ENCODE measurements at places on chromosomes 4 and X.
A peak's percentile ranks its signal among the peaks of the same experiment; 100 is the strongest.

DNA sequence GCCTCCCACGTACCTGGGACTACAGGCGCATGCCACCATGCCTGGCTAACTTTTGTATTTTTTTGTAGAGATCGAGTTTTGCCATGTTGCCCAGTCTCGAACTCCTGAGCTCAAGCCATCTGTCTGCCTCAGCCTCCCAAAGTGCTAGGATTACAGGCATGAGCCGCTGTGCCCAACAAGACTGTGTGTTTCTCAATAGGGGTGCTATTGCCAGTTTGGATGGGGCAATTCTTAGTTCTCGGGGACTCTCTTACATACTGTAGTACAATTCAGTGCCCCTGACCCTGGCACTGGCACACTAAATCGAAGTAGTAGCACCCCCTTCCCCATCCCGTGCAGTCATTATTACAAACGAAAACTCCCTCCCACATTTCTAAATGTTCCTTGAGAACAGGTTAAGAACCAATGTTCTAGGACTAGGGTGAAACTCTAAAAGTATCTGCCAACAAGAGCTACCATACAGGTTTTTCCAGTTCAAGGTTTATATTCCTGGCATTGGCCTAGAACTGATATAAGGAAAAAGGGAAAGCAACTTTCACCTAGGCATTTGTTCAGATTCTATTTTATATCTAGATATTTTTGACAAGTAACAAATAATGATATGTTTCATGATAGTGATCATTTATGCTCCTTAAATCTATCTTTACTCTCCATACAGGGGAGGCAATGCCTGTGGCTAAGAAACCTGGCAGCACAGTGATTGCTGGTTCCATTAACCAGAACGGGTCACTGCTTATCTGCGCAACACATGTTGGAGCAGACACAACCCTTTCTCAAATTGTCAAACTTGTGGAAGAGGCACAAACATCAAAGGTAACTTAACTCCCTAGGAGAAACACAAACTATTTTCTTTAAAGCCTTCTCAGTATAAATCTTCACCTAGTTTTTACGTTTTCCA is 50.4 kb upstream of the PGAM4 start:
- no peak overlapping the region for H3K27ac ChIP-seq
- H3K27me3 ChIP-seq = no peaks in the 10 kb centered on the region
- DNase-seq = no peak
- H3K36me3 ChIP-seq = peaks cover 6% of the 10 kb centered on the region

GRCh38 chrX:95995583-95995982 is 689.1 kb upstream of the DIAPH2 start:
- no peak for DNase-seq
- no peaks in the 10 kb centered on the region for H3K4me1 ChIP-seq
- no peak overlapping the region for H3K27ac ChIP-seq
- H3K4me3 ChIP-seq = no peak overlapping the region
- H3K36me3 ChIP-seq = peaks cover 2% of the 10 kb centered on the region

DNA sequence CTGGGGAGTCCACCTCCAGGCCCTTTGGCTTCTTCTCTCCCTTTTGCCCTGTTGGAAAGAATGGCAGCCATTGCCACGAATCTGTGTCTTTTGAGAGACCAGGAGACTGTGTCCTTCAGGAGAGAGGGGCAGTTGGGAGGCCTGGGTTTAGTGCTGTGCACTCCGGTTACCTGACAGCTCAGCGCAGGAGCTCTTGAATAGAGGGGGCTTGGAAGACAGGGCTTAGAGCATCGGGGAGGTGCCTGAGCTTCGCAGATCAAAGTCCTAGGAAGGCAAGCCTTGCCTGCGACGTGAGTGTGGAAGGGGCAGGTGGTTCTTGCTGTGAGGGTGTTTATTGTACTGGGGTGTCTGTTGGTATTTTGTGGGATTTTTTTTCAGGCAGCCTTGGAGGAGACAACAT is 41.9 kb upstream of the TADA2B start:
- H3K36me3 ChIP-seq = peaks cover 48% of the 10 kb centered on the region
- DNase-seq = no peak
- H3K4me3 ChIP-seq = no peak overlapping the region
- no peak overlapping the region for H3K27ac ChIP-seq
- no peaks in the 10 kb centered on the region for H3K27me3 ChIP-seq

- H3K4me3 ChIP-seq = no peak overlapping the region
- no peak overlapping the region for H3K27ac ChIP-seq
- no peaks in the 10 kb centered on the region for H3K36me3 ChIP-seq
- DNase-seq = no peak
These were observed 217.2 kb upstream of the ARSJ start for GRCh38 chr4:114196606-114197005.

DNA sequence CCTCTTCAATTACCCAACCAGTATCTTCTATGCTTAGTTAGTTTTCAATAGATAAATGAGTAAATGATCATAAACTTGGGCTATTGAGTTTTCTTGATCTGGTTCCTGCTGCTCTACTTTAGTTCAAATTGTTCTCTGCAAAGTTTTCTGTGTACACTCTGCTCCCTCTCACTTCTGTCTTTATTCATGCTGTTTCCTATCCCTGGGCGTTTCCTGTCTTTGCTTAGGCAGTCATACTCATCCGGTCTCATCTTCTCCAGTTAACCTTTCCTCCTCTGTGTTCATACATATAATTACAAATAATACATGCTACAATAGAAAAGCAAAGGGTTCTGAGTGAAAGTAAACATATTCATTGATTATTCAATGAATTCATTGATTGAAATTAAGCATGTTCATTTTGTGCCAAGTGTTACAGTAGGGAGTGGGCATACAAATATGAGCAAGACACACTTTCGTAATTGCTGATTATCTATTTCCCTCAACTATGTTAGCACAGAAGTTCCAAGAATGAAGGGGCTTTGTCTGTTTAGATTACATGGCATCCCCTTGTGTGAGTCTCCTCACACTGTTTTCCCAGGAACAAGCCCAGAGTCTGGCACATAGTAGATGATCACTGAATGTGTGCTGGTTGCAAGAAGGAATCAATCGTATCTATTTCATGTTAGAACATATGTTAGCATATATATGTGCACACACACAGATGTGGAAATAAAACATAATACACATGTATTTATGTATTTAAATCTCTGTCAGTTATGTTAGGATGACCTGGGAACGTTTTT is 1.1 kb downstream of the RAB39B start:
- DNase-seq = no peak
- peak overlapping the region; percentile 50 for H3K4me3 ChIP-seq
- peak overlapping the region; percentile 88 for H3K27ac ChIP-seq
- H3K36me3 ChIP-seq = peaks cover 10% of the 10 kb centered on the region
- H3K4me1 ChIP-seq = peaks cover 11% of the 10 kb centered on the region

DNA sequence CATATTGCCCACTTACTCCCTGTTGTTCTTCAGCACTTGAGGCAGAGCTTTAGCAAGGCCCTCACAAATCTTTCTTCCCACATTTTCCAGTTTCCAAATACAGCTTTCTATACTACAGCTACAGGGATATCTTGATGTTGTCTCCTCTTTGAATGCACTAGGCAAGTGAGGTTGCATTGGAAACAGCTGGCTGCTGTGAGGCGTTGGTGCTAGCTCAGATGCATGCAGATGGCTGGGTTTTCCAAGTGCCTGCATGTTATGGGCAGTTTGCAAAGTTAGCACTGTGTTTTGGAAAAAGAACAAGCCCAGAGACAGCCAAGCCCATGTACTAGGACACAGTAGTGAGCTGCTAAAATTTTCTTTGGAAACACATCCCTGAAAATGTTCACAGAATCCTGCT is 315.1 kb upstream of the RASGEF1B start:
- no peaks in the 10 kb centered on the region for H3K4me1 ChIP-seq
- no peaks in the 10 kb centered on the region for H3K27me3 ChIP-seq

DNA sequence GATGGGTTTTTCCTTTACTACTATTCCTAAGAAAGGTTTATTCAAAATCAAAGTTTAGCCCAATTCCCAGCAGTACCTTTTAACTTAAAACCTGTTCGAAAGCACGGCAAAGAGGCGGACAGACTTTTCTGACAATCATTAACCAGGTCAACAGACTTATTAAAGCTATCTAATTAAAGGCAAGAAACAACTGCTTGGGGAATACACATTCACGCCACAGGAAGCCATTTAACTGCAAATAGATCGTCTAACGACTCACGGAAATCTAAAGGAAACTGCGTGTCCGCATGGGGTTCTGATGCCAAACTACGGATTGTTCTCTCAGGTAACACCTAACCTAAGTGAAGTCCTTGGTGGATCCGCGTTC is 663 bp upstream of the USP53 start:
- H3K4me1 ChIP-seq = peaks cover 27% of the 10 kb centered on the region
- H3K36me3 ChIP-seq = peaks cover 8% of the 10 kb centered on the region
- H3K4me3 ChIP-seq = peak overlapping the region; percentile 94
- H3K27me3 ChIP-seq = no peaks in the 10 kb centered on the region
- no peak for DNase-seq

- no peak for DNase-seq
- no peak overlapping the region for H3K4me3 ChIP-seq
- no peak overlapping the region for H3K27ac ChIP-seq
- peaks cover 2% of the 10 kb centered on the region for H3K36me3 ChIP-seq
- peaks cover 14% of the 10 kb centered on the region for H3K4me1 ChIP-seq
These were observed 16.1 kb downstream of the NIPAL1 start for GRCh38 chr4:48032721-48033120.

DNA sequence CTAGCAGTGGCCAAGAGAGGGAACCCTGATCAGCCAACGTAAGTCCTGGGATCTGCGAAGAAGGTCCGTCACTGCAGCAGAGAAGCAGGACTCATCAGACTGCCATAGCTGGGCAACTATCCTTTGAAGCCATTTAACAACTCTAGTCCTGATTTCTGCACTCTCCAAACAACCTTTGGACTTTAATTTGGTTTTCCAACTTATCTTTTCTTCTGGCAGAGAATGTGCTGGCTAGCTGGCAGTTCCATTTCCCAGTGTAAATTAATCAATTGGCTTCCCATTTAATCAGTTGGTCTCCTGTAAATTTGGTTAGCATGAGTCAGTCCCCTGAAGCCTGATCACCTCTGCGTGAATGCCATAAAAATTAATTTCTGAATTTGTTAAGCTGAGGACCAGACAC is 153.7 kb upstream of the GPR101 start:
- H3K27ac ChIP-seq = no peak overlapping the region
- H3K4me1 ChIP-seq = no peaks in the 10 kb centered on the region
- no peak for DNase-seq

- no peak overlapping the region for H3K27ac ChIP-seq
- H3K4me3 ChIP-seq = no peak overlapping the region
- H3K36me3 ChIP-seq = no peaks in the 10 kb centered on the region
These were observed 37.9 kb upstream of the SEC24B start for GRCh38 chr4:109395694-109396093.

DNA sequence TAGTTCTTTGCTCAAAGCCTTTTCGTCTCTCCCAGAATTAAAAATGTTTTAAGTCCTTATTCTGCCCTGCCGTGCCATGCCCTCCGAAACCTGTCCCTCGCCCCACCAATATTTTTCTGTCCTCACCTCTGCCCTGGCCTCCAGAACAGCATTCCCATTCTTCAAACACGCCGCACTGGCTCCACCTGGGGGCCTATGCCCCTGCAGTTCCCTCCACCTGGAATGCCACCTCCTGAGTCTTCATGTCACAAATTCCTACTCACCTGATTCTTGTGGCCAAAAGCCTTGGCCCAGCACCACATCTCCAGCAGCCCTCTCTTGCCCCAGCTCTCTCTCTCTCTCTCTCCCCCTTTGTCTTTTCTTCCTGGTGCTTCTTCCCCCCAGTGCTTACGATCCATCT is 91.6 kb downstream of the APBB2 start:
- no peak overlapping the region for H3K27ac ChIP-seq
- H3K4me1 ChIP-seq = no peaks in the 10 kb centered on the region
- DNase-seq = no peak

DNA sequence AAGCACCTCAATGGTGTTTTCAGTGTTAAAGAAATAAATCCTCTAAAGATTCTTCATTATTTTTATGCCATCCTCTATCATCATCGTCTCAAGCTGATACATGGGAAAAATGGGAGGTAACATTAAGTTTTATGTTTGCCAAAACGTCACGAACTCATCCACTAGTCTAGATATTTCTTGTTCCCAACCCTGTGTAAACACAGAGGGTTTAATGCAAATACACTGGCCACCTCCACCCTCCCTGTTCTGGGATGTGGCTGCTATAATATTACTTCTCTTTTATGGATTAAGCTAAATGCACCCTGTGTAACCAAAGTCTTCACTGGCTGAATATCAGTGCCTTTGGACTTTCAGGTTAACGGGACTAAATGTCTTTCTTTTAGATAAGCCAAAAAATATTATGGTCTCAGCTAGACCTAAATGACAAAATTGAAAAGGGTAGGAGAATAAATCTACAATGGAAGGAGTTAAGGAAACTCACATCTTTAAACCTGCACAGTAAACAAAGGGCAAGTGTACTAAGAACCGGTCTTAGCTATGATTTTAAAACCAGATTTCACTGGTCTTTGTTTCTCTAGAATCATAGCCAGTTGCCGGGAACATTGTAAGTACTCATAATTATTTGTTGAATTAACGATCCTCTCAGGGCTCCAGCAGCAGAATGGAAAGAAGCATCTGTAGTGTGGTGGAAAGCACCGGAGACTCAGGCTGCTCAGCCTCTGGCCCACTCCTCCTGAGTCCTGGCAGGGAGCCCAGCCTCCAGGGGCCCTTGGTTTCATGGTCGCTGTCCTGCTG is 103.5 kb upstream of the NOCT start:
- DNase-seq = no peak
- no peaks in the 10 kb centered on the region for H3K4me1 ChIP-seq
- H3K36me3 ChIP-seq = no peaks in the 10 kb centered on the region
- H3K27ac ChIP-seq = no peak overlapping the region
- no peak overlapping the region for H3K4me3 ChIP-seq
- H3K27me3 ChIP-seq = no peaks in the 10 kb centered on the region

DNA sequence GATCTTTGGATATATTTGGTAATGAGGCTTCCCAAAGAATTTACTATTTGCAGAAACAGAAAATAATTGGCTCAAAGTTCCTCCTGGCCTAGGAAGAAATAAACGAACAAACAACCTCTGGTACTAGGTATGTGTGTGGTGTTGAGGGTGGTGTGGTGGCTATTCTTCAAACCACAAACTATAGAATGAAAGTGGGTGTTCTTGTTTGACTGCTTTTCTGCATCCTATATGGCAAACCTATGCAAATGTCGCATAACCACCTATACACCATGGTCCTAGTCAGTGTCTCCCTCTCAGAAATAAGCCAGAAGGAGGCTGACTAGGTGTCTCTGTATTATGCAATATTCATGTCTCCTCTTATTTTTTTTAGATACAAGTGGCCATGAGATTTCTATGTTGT is 106.6 kb upstream of the PCDH18 start:
- H3K4me1 ChIP-seq = no peaks in the 10 kb centered on the region
- no peak overlapping the region for H3K27ac ChIP-seq
- no peaks in the 10 kb centered on the region for H3K27me3 ChIP-seq

GRCh38 chr4:13917015-13917414 is 289.5 kb upstream of the BOD1L1 start:
- no peaks in the 10 kb centered on the region for H3K36me3 ChIP-seq
- no peaks in the 10 kb centered on the region for H3K27me3 ChIP-seq
- H3K4me1 ChIP-seq = no peaks in the 10 kb centered on the region

- DNase-seq = no peak
- no peak overlapping the region for H3K4me3 ChIP-seq
- H3K36me3 ChIP-seq = no peaks in the 10 kb centered on the region
- H3K27ac ChIP-seq = no peak overlapping the region
- H3K4me1 ChIP-seq = no peaks in the 10 kb centered on the region
- no peaks in the 10 kb centered on the region for H3K27me3 ChIP-seq
These were observed 19.7 kb downstream of the ZFP42 start for GRCh38 chr4:188015025-188015940.

GRCh38 chrX:133697656-133698055 is 282.4 kb upstream of the GPC4 start:
- DNase-seq = no peak
- H3K27me3 ChIP-seq = no peaks in the 10 kb centered on the region
- H3K4me1 ChIP-seq = no peaks in the 10 kb centered on the region
- H3K36me3 ChIP-seq = no peaks in the 10 kb centered on the region

All from central memory CD8-positive, alpha-beta T cell (primary cell).